ENCODE measurements at places on chromosomes 7 and 10.

DNA sequence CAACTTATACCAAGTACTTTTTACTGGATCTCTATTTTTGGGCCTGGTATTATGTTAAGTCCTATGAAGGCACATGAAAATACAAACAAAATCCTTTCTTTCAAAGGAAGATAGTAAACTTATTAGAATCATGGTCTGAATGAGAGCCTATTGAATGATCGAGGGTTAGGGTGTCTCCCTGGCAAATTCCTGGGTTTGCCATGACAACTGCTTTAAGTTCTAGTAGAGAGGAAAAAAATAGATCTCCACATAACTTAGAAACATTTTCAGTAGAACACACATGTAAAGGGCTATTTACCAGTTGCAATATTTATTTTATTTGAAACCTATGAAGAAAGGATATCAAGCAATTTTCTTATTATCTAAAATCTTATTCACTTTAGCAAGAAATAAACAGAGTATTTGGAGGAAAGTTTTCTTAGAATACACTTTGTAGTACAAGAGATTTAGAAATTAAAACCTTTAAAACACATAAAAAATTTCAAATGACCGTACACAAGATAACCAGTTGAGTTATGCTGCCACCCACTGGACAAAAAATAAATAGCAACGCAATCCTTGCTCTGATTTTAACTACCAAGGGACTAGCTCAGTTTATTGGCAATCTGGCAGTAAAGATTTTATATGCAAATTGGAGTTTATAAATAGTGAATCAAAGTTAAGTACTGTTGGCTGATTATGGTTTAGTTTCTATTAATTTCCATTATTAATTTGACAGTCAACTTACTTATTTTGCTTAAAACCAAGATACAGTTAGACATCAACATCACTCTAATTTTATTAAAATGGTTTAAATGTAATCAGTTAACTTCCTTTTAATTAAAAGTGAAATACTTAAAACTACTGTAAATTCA, 33.9 kb downstream of the CACUL1 start:
- peak; percentile 7 for DNase-seq

- no peak for DNase-seq
Observed at GRCh38 chr10:74377476-74377875, 226.5 kb downstream of the ADK start.

DNA sequence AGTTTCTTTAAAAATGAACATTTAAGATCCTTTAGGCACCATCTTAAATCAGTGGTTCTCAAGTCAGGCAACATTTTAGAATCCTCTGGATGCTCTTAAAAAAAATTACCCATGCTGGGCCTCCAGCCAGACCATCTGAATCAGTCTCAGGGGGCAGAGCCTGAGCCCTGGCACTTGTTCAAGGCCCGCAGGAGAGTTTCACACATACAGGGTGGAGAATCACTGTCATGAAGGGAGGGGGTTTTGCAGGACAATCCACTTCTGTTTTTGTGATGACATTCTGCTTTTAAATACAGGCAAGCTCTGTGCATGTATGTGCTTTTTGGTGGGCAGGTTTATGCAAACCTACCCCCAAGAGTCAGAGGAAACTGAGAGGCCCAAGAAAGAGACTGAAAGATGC, 268.6 kb downstream of the SEC23IP start:
- no peak for DNase-seq

DNA sequence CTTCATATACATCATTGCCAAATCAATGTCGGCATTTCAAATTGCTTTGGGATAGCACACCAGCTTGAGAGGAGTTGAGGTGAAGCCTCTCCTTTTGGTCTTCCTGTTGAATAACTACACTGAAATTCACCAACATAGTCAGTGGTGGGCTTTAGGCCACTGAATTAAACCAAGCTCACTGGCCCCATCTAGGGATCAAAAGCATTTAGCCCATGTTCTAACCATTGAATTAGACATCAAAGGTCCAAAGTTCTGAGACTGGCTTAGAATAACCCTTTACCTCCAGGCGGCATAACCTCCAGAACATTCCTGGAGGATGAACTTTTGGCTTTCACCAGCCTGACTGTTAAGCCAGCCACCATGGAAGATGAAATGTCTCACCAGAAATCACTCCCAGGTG, 54.6 kb downstream of the BPGM start:
- no peak for DNase-seq

DNA sequence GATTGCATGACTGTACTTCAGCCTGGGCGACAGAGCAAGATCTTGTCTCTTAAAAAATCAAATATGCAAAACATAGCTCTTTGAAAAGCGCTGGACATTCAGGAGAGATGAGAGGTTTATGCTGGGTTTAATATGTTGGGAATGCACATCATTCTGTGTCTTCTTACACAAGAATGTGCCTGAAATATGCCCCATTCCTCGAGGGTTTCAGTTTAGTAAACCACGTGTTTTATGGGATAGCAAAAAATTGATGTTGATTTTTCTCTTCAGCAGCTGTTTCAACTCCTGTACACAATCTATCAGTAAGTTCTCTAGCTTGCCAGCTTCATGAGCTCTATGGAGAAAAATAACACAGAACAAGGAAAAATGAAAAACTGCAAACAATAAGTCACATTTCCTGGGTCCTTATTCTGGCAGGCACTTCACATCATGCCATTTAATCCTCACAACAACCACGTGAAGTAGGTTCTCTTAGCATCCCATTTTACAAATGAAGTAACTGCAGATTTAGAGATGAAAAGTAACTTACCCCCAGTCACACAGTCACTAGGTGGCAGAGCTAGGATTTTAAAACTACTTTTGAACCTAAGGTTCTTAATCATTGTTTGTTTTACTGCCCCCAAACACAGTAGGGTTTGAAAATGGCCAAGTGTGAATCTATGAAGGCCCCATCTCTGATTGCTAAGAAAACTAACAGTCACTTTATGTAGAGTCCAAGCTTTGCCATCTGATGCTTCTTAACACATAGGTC, 423.6 kb downstream of the PHTF2 start:
- no peak for DNase-seq

GRCh38 chr7:97667359-97667758, 64.5 kb upstream of the TAC1 start:
- no peak for DNase-seq

DNA sequence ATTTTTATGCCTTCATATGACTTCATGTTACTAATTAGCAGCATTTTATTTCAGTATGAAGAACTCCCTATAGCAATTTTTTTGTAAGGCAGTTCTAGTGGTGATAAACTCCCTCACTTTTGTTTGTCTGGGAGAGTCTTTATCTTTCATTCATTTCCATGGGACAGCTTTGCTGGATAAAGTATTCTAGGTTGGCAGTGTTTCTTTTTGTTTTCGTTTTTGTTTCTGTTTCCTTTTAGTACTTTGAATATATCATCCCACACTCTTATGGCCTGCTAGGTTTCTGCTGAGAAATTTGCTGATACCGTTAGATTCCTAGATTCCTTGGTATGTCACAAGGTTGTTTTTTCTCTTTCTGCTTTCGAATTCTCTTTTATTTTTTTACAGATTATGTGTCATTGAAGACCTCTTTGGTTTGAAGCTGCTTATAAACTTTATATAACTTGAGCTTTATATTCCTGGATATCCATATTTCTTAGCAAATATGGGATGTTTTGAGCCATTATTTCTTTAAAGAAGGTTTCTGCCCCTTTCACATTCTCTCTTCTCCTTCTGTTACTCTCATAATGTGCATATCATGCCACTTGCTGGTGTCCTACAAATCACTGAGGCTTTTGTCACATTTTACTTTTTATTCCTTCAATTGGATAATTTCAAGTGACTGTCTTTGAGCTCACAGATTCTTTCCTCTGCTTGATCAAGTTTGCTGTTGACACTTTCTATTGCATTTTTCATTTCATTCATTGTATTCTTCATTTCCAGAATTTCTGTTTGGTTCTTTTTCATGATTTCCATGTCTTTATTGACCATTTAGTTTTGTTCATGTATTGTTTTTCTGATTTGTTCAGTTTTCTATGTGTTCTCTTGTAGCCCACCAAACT, 28.9 kb upstream of the AHR start:
- no peak for DNase-seq

- DNase-seq, result no peak
Observed at GRCh38 chr10:47297866-47298540, 2.0 kb upstream of the GDF10 start.

DNA sequence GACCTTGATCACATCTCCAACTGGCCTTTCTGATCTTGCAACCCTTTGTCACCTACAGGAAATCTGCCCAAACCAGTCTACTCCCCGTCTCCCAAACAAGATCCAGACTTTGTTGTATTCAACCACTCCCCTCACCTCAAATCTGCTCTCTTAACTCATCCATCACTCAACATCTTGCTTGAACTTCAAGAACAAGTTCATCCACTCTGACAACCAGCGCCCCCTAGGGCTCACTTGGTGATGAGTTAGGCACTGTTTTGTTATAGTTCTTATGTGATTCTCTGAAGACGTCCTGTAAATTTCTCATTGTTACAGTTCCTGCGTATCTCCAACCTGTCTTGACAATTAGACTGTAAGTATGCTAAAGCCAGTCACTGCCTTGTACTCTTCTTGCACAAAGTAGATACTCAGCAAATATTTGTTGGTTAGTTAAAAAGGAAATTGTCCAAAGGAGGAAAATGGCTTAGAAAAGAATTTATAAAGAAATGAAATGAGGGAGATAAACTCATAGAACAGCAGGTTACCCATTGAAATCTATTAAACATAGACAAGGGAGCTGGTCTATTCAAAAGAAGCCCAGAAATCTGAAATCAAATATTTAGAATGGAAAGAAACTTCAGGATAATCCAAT, 5.3 kb downstream of the FRMD4A start:
- DNase-seq, result peak; percentile 9

DNA sequence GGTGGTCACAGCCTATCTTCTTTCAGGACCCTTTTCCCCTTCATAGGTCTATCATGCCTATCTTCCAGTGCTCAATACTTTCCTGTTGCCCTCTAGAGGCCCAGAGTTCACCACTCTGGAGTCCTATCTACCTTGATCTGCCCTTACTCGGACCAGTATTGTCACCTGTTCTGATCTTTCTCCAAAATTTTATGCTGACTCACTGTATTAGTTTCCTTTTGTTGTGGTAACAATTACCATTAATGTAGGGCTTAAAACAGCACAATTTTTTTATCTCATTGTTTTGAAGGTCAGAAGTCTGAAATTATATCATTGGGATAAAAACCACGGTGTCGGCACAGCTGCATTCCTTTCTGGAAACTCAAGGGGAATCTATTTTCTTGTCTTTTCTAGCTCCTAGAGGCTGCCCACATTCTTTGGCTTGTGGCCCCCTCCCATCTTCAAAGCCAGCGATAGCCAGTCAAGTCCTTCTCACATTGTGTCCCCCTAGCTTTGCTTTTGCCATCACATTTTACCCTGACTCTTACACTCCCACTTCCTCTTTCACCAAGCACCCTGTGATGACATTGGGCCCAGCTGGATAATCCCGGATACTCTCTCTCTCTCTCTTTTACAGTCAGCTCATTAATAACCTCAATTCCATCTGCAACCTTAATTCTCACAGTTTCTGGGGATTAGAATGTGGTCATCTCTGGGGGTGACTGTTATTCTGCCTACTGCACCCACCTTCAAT, 54.6 kb downstream of the TFAM start:
- no peak for DNase-seq

DNA sequence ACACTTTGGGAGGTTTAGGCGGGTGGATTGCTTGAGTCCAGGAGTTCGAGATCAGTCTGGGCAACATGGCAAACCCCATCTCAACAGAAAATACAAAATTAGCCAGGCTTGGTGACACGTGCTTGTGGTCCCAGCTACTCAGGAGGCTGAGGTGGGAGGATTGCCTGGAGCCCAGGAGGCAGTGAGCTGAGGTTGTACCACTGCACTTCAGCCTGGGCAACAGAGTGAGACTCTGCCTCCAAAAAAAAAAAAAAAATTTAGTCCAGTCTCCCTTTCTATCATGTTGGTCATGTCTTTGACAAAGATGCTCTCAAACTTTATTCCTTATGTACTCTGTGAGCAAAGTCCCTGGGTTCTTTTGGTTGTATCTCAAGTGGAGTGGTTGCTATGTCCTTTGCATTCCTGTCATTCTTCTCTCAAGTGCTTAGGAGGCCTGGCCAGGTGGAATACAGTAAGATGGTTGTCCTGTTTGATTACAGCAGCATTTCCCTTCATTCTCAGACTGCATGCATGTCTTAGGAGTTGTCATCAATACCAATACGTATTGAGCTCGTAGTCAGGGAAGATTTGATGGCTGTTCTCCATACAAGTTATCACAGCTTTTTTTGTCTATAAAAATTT, 85.7 kb downstream of the MMRN2 start:
- no peak for DNase-seq

- DNase-seq, result no peak
Observed at GRCh38 chr7:76347710-76348109, 11.1 kb downstream of the YWHAG start.

DNA sequence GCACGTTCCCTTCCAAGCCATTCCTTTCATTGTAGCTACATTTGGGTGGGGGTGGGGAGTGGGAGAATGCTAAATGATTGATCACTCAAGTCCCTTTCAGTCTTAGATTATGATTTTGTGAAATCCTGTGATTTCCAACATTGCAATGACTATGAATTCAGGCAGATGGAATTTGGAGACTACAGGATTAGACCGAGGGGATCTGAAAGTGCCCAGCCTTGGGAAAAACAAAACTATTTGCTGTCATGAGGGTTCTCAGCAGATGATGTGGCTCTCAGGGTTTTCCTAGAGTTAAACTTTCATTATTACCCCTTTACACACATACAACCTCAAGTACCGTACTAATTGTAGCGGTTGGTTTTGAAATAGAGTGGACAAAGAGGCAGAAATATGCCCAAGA, 4.7 kb downstream of the MACROH2A2 start:
- DNase-seq, result no peak

DNA sequence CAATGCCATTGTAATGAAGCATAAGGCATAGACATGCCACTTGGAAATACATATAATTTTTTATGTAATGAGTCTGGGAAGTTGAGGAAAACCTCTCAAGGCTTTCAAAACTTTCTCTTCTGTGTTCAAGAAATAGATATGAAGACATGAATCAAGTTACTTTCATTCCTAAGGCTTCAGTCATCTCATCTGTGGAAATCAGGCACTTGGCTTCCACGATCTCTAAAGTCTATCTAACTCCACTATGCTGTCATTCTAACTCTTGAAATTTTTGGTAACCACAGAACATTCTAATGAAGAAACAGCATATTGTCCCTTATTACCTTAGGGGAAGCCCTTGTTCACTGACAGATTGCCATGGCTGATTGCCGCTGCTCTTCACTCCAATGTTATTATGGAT, 242.6 kb downstream of the CNTNAP2 start:
- no peak for DNase-seq

GRCh38 chr10:64484811-64485330, 963.7 kb downstream of the REEP3 start:
- DNase-seq, result no peak

DNA sequence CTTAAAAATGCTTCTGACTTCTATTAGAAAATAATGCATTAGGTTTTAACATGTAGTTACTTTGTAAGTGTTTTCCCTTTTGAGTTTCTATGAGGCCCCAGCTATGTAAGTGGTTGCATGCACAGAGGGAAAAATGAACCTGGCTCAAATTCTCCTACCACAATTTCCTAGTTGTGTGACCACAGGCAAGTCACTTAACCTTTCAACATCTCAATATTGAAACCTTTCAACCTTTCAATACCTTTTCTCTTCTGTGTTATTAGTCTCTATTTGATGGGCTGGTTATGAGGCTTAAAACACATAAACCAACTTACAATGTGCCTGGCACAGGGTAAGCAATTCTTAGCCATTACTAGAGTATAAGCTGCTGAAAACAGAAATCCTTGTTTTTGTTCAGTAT, 203.0 kb downstream of the KCND2 start:
- no peak for DNase-seq

GRCh38 chr7:155810770-155811559, 1.3 kb downstream of the SHH start:
- DNase-seq, result no peak
